ENCODE measurements at places on chromosomes 7 and 10.

GRCh38 chr10:34031400-34031799, 696.9 kb upstream of the NRP1 start:
- no peak for DNase-seq

DNA sequence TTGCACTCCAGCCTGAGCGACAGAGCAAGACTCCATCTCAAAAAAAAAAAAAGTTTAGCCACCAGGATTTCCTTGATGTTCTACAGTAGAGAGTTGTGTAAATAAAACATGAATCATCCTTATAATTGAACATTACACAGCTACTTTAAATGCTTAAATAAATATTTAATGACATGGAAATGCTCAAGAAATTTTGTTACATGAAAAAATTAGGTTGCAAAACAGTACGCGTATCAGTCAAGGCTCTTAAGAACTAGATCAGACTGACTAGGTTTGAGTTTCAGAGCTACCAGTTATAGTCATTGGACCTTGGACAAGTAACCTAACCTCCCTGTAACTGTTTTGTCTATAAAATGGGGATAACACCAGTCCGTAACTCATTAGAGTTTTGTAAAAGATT, 38.7 kb upstream of the GSAP start:
- no peak for DNase-seq

DNA sequence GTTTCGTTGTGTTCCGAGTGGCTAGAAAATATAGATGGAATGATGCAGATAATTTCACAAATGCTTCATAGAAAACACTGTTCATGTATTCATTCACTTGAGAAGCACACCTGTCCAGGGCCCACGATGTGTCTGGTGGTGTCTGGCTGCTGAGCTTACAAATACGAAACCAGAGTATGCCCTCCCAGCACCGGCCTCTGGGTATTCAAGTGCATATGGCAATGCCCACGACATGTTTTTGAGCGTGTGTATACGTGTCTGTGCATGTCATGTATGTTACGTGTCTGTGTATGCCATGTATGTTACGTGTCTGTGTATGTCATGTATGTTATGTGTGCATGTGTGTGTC, 37.9 kb downstream of the IL2RA start:
- no peak for DNase-seq

GRCh38 chr7:96013836-96014235, 241.5 kb downstream of the DYNC1I1 start:
- no peak for DNase-seq

DNA sequence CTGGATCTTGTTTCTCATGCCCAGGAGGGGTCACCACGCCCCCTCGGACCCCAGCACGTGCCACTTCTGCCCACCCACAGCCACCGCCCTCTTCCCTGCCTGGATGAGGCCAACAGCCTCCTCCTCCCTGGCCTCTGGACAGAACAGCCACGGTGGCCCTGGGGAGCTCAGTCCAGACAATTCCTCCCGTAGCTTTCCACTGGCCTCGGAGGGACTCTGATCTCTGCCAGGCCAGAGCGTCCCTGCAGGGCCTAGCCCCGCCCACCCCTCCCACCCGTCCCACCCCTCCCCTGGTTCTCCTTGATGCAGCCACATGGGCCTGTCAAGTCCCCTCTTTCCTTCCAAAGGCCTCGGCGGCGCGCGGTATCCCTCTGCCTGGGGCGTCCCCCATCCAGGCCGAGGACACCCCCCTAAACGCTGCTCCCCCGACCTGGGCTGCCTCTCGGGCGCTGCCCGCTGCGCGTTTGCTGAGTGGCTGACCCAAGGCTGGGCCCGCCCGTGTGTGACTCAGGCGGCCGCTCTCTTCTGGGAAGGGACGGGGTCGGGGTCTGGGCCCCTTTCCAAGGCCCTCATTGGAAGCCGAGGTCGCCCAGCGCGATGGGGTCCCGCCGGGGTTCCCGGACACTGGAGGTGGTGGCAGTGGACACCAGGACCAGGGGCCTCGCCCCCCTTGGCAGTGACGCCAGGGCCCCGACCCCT, 557 bp downstream of the TMEM120A start:
- no peak for DNase-seq

DNA sequence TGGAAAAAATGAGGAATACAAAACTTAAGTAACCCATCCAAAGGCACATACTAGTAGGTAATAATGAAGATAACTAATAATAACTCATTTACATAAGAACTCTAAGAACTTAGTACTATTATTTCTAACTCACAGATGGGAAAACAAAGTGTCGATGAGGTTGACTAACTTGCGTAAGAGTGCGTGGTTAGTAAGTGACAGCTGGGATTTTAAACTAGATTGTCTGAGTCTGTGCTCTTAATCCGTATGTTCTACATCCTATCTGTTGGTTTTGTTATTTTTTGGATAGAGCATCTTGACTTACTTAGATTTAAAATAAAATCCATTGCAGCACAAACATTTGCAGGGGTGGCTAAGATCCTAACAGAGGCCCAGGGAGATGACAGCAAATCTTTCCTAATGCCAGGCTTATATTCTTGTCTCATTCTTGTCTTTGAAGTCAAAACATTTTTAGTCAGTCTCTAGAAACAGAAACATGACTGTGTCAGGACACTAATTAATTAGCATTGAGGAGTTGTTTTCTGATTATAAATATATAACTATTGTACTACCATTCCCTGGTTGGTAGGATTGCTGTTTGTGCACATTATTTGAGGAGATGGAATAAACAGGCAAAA, 11.7 kb downstream of the RPA3 start:
- DNase-seq: no peak

DNA sequence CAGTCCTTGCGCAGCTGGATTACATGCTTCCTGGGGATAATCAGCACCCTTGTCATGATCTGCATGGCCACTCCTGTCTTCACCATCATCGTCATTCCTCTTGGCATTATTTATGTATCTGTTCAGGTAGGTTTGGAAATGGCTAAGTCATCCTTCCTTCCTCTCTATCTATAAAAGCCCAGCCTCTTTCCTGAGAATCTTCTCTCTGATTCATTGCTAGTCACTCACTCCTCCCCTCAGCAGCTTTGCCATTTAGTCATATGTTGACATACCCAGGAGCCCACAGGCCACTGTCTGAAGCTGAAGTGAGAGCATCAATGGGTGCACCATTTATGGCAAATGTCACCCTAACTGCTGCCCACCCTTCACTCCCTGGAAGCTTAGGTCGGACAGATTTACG, 52.0 kb downstream of the ABCC2 start:
- no peak for DNase-seq

DNA sequence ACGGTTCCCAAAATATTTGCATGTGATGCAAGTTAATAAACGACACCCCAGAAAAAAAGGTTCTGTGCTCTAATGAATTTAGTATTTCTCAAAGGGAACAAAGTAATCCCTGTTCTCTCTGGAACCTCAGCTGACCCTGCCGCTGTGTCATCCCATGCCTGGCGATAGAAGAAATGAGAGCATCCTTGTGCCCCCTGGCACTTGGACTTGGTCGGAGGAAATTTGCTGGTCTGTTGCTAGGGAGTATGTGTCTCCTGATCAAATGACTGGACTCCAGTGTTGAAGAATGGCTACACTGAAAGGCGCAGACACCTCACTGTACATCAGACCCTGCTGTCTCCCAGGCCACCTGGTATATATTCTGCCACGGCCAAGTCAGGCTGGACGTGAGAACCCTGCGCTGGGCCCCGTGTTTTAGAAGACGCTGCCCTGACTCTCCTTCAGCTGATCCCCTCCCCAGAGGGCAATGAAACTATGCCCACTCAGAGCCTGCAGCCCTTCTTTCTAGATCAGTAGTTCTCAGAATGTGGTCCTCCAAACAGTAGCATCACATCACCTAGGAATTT, 67.2 kb downstream of the THNSL1 start:
- no peak for DNase-seq

DNA sequence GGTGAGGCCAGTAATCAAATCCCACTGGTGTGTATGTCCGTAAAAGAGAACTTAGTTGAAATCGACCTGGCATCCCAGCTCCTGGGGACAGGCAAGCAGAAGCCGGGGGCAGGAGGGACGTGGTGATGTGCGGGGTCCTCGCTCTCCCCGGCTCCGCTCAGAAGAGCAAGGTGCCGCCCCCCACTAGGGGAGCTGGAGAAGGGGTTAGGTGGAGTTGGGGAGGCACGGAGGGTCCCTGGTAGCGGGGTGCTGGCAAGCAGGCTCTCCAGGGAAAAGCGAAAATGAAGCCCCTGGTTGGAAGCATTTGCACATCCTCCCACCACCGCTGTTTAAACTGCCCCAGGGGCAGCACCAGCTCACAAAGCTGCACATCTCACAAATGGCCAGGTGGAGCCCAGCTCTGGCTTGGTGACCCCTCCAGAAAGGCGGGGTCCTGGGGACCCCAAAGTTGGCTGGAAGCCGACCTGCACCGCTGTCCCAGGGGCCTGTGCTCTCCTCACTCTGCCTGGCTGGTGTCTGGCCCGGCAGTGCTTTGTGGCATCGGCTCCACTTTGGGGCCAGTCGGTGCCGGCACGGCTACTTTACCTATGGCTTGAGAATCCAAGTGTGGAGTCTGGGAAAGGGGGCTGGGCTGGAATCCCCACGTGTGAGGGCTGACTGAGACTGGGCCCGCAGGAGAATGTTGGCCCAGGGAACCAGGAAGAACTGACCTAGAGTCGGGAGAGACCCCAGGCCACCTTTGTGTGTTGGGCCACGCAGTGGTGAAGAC, 2.9 kb upstream of the CFAP46 start:
- DNase-seq: no peak

DNA sequence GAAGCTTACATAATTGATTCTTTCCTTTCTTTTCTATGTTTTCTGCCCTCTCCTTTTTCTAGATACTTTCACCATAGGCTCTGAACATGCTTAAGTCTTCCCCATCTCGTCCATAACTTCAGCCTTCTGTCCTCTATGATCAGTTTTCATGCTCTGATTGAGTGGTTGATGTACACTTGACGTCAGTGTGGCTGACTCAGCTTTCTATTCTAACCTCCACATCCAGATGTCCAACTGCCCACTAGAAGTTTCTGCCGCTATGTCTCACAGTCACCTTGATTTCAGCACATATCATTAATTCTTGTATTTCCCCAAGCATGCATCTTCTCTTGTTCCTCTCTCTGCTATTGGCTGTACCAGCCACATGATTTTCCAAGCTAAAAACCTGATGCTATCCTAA, 15.0 kb downstream of the CDK14 start:
- no peak for DNase-seq

- no peak for DNase-seq
Observed at GRCh38 chr10:60140651-60141632, 234.6 kb upstream of the CCDC6 start.

DNA sequence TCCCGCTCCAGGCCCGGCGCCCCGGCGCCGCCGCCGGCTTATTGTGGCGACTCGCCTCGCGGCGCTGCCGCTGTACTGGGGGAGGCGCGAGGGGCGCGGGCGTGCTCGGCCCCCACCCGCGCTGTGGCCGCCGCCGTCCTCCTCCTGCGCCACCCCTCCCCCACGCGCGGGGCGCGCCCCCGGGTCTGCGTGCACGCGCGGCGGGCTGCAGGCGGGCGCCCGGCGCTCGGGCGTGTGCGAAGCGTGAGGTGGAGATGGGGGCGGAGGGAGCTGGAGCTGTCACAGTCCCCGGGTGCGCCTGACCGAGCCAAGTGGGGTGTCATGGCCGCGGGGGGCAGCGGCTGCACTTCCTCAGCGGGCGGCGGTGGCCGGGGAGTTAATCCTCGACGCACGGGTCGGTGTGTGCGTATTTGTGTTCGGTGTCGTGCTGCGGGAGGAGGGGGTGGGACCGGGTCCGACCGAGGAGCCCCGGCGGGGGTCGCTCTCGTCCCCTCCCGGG, 672 bp downstream of the LCOR start:
- peak; percentile 76 for DNase-seq

All from effector memory CD4-positive, alpha-beta T cell (primary cell).